Trophoblast cell (in vitro differentiated cells and primary cell): ENCODE measurements at places on chromosomes 2 and 18.

DNA sequence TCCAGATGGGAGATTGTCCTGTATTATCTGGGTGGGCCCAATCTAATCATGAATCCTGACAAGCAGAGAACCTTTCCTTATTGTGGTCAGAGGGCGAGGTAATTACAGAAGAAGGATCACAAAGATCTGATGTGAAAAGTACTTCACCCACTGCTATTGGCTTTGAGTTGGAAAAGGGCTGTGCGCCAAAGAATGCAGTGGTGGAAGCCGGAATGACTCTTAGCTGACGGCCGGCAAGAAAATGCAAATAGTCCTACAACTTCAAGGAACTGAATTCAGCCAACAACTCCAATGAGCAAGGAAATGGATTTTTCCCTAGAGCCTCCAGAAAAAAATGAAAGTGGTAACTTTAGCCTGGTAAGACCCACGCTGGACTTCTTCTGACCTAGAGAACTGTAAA is 67.3 kb downstream of the CTNNA2 start:
- H3K36me3 ChIP-seq = no peaks in the 10 kb centered on the region
- no peaks in the 10 kb centered on the region for H3K4me1 ChIP-seq
- no peak overlapping the region for H3K27ac ChIP-seq
- no peaks in the 10 kb centered on the region for H3K27me3 ChIP-seq

DNA sequence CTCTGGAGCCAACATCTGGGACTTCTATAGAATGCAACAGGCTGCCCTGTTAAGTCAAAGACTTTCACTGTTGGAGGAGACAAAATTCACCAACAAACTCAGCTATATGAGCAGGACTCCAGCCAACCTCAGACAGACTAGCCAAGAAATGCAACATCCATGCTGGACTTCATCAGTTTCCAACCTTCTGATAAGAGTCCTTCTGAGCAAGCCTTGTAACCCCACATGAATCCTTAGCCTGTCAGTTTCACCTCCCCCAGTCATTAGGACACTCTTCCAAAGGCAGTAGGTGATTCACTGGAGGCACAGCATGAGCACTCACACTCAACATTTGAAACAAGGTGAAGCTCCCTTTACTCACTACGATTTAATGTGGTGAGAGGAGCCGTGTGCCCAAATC is 5.8 kb downstream of the TBC1D8 start:
- no peaks in the 10 kb centered on the region for H3K36me3 ChIP-seq

DNA sequence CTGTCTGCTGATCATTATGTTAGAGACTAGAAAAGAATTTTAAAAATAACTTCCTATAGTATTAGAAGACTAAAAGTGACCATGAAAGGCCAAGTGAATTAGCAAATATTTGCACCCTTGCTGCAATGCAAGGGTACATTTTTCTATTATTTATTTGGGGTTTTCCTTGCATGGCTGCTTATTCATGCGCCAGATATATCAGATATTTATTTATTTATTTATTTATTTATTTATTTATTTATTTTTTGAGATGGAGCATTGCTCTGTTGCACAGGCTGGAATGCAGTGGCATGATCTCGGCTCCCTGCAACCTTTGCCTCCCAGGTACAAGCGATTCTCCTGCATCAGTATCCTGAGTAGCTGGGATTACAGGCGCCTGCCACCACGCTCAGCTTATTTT is 126.3 kb upstream of the LMAN1 start:
- H3K36me3 ChIP-seq = no peaks in the 10 kb centered on the region
- H3K27me3 ChIP-seq = no peaks in the 10 kb centered on the region

GRCh38 chr2:188577231-188577630 is 285.6 kb downstream of the GULP1 start:
- H3K4me1 ChIP-seq = no peaks in the 10 kb centered on the region
- no peaks in the 10 kb centered on the region for H3K27me3 ChIP-seq
- no peaks in the 10 kb centered on the region for H3K36me3 ChIP-seq
- no peak for DNase-seq
- H3K27ac ChIP-seq = no peak overlapping the region
- H3K4me3 ChIP-seq = no peak overlapping the region

DNA sequence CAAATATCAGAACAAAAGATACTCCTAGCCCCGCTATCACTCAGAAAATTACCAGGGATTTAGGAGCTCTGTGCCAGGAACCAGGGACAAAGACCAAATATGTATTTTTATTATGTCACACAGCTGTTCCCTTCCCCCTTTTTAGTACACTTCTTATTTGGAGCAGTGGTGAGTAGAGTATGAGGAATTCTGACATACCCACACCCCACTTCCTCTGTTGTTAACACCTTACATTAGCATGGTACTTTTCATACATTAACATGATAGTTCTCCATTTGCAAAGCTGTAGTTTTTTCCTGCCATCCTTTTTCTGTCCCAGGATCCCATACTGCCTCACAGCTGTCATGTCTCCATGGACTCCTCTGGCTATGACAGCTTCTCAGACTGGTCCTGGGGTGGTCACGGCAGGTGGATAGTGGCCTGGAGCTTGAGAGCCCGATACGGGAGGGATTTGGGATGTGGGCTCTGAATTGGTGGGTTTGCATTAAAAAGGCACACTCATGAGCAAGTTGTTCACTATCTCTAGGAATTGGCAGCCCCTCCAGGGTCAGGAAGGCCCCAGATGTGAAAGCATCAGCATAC is 100.2 kb downstream of the SH3RF3 start:
- no peak overlapping the region for H3K4me3 ChIP-seq
- H3K27me3 ChIP-seq = no peaks in the 10 kb centered on the region

- H3K27ac ChIP-seq = no peak overlapping the region
- H3K4me3 ChIP-seq = no peak overlapping the region
- no peaks in the 10 kb centered on the region for H3K27me3 ChIP-seq
- no peaks in the 10 kb centered on the region for H3K4me1 ChIP-seq
- DNase-seq = no peak
- no peaks in the 10 kb centered on the region for H3K36me3 ChIP-seq
Observed at GRCh38 chr2:218022851-218023530, 20.2 kb upstream of the TNS1 start.

DNA sequence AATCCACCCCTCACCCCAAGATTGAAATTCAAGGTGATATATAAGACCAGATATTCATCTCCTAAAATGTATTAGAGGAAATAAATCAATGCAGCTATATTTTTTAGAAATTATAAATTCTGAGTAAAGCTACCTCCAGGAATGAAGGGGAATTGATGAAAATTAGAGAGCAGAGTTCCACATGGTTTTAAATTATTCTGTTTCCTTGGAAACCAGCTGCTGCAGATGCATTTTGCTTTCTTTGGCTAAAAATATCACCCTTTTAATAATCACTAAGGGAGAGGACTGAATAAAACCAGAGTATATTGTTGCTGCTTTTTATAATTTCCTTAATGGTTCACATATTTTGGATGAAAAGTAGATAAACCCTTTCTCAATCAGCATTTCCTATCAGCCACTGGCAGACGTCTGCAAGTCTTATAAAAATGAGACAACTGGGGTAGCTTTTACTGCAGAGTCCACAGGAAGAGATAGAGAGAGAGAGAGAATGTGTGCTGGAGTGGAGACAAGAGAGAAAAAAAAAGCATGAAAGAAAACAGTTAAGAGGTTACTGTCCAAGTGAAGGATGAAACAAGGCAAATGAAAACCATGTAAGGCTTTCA is 2.0 kb downstream of the CSRNP3 start:
- no peak overlapping the region for H3K4me3 ChIP-seq
- no peak overlapping the region for H3K27ac ChIP-seq
- no peaks in the 10 kb centered on the region for H3K27me3 ChIP-seq

- no peak overlapping the region for H3K4me3 ChIP-seq
- DNase-seq = no peak
- no peak overlapping the region for H3K27ac ChIP-seq
- H3K36me3 ChIP-seq = no peaks in the 10 kb centered on the region
Observed at GRCh38 chr2:80141007-80141726, 163.4 kb downstream of the LRRTM1 start.

DNA sequence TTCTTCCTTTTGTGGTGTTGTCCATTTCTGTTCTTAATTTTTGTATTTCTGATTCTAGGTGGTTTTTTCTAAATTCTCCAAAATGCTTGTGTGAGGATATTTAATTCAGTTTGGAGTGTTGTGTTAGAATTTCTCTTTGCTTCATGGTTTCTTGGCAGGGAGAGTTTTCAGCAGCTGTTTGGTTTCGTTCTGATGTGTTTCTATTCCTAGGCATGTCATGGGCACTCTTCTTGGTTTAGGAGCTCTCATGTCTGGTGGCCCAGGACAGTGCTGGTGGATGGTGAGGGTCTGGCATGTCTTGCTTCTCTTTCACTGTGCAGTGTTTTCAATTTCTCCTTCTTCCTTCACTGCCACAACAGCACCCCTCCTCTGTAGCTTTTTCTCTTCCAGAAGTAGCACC is 52.9 kb downstream of the OSBPL6 start:
- no peak overlapping the region for H3K27ac ChIP-seq
- DNase-seq = no peak
- no peak overlapping the region for H3K4me3 ChIP-seq
